H9 (cell line): ENCODE measurements at places on chromosomes 1 and 21. TPM values are rescaled to one million over a fixed set of nuclear protein-coding genes. Genes with fewer than 3 reads are reported as not detected.

ARHGEF10L gene
- total RNA-seq: 20.2 and 21.4 TPM in 2 replicates

FAM229A gene
- 5.6 and 8.3 TPM in 2 replicates for total RNA-seq

DNA sequence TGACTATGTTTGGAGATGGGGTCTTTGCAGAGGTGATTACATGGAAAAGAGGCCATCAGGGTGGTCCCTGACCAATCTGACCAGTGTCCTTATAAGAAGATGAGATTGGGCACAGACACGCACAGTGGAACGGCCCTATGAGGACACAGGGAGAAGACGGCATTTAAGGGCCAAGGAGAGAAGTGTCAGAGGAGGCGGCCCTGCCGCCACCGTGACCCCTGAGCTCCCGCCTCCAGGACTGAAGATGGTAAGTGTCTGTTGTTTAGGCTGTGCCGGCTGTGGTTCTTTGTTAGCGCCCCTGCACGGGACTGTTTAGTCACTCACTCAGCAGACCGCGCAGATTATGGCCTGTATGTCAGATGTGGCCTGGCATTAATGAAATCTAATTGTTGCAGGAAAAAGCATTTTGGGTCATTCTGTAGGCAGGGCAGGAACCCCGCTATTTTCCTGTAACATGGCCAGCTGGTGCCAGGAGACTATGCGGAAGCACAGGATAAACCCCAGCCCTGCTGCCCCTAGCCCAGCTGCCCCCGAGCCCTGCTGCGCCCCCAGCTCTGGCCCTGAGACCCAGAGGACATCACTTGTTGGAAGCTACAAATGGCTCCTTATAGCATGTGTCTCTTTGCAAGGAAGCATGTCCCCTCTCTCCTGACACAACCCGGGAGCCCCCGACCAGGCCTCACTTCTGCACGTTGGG lies 53.7 kb upstream of the RIPK4 start:
- H3K27me3 ChIP-seq: no peaks in the 10 kb centered on the region
- no peak overlapping the region for H3K27ac ChIP-seq
- no peak for DNase-seq
- no peaks in the 10 kb centered on the region for H3K4me1 ChIP-seq
- no peaks in the 10 kb centered on the region; the same call in 1 of the 3 replicates for H3K36me3 ChIP-seq
- no peak overlapping the region for H3K4me3 ChIP-seq

DNA sequence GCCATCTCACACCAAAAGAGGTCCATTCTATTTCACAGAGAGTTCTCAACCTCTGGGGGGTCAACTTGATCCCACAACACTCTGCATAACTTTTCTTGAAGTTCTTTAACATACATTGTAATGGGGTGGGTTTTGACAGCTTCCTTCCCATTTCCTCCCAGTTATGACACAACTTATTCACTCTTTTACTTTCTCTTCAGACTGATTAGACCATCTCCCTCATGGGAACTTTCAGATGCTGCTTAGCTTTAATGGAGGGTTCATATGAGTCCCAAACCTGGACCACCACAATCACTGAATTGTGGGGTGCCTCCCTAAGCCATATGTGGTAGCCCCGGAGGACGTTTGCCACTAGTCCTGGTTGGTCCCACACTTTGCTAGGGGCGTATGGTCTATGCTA lies 28.3 kb upstream of the KCNJ15 start:
- H3K27ac ChIP-seq: no peak overlapping the region
- no peaks in the 10 kb centered on the region for H3K4me1 ChIP-seq
- no peak overlapping the region for H3K4me3 ChIP-seq
- no peaks in the 10 kb centered on the region for H3K27me3 ChIP-seq
- H3K36me3 ChIP-seq: peaks cover 80% of the 10 kb centered on the region
- DNase-seq: no peak
